ENCODE measurements at places on chromosomes 13 and 19. TPM values are rescaled to one million over a fixed set of nuclear protein-coding genes. Genes with fewer than 3 reads are reported as not detected.

GRCh38 chr19:55546822-55547614, 1.7 kb upstream of the SBK3 start:
- DNase-seq, result no peak

GRCh38 chr19:42468273-42468796, 25.6 kb upstream of the CXCL17 start:
- no peak for DNase-seq

DNA sequence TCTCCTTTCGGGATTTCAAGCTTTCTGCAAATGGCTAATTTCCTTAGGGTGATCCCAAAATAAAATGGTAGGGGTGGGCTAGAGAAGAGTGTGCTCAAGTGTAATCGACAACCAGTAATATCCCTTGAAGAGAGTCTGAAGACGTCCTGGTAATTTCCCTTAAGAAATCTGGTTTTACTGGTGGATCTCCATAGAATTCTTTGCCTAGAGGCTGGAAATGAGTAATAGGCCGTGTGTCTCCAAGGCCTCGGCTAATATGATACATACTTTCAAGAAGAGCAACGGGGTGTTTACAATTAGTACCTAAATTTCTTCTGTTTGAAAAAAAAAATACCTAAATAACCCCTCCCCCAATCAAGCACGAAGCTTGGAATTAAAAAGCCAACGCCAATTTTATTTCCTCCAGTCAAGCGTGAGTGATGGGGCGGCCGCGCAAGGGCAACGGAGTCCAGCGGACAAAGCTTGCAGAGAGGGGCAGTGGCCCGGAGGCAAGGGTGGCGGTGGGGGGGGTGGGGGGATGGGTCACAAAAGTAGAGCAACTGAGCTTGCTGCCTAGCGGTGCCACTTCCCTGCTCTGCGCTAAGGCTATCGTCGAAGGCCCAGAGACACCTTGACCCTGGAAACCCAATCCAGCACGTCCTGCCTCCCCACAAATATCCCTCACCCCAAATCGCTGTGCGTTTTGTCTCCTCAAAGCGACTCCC, 7.8 kb downstream of the SOX21 start:
- no peak for DNase-seq

GRCh38 chr13:43761616-43762315, 25.0 kb downstream of the ENOX1 start:
- DNase-seq, result no peak

DNA sequence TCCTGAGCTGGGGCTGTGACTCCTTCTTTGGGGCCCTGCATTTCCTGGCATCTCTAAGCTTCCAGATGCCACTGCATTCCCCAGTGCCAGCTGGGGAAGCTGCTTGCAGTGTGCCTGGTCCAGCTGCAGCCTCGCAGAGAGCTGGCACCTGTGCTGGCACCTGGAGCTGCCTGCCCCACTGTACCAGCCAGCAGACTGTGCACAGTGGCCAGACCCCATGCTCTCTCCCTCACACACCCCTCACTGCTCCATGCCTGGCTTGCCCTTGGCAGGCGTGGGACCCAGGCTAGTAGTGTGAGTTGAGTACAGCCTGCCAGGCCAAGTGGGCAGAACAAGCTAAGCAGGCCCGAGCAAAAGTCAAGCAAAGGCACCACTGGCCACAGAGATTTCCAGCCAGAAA, 327.5 kb downstream of the NDFIP2 start:
- DNase-seq, result no peak

DNA sequence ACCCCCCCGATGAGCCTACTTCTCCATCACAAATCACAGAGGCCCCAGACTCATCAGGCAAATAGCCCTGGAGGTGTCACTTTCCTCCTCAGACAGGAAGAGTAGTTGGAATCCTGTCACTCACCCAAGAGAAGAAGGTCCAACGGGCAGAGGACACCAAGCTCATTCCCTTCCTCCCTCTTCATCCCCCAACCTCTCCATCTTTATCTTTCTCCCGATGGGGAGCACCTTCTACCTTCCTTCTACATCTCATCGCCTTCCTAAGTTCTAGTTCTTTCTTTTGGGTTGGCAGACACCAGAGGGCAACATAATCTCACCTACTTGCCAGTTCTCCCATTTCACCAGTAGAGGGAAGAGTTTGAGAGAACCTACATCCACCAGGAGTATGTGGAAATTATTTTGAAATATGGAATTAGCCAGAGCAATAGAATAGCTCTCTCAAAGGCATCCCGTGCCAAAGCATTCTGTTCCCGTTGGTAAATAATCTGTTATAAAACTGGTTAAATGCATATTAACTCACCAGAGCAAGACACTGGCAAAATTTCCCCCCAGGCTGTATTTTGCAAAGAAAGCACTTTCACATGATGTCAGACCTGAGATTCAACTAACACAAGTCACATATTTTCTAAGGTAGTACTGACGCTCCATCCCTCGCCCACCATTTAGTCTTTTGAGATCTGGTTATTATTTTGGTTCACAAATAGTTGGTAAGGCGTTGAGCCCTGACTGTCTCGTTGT, 55.0 kb downstream of the ZIC5 start:
- no peak for DNase-seq

GRCh38 chr13:98632961-98633360, 56.1 kb upstream of the STK24 start:
- no peak for DNase-seq

DNA sequence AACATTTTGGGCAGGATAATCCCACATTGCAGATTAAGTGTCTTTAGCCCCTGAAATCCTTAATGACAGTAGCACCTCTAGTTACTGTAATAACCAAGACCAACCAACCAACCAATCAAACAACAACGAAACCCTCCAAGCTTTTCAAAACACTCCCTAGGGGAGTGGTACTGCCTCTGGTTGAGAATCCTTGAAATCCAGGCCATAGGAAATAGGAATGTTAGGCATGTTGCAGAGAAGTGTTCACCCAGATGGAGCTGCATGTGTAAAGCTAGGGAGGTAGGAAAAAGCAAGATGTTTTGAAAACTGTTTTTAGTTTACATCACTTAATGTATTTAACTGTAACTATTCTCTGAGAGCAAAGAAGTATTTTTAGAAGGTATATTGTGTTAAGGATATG, 4.5 kb downstream of the LACC1 start:
- DNase-seq, result no peak

- no peak for DNase-seq
Observed at GRCh38 chr13:109156181-109156935, 526.9 kb downstream of the MYO16 start.

The ATXN8OS gene
- polyA plus RNA-seq, result not detected

The ANKRD24 gene
- 0.12 TPM for polyA plus RNA-seq

The ZNF30 gene
- polyA plus RNA-seq, result 5.9 TPM

The ZNF724 gene
- polyA plus RNA-seq, result 1.9 TPM

All from CD4-positive, CD25-positive, alpha-beta regulatory T cell (primary cell).